Stimulated activated CD8-positive, alpha-beta memory T cell treated with anti-CD3 and anti-CD28 coated beads, Interleukin-4, amount 100 ng/mL, for 1 hour (primary cell): ENCODE measurements at places on chromosomes 7 and 10.

DNA sequence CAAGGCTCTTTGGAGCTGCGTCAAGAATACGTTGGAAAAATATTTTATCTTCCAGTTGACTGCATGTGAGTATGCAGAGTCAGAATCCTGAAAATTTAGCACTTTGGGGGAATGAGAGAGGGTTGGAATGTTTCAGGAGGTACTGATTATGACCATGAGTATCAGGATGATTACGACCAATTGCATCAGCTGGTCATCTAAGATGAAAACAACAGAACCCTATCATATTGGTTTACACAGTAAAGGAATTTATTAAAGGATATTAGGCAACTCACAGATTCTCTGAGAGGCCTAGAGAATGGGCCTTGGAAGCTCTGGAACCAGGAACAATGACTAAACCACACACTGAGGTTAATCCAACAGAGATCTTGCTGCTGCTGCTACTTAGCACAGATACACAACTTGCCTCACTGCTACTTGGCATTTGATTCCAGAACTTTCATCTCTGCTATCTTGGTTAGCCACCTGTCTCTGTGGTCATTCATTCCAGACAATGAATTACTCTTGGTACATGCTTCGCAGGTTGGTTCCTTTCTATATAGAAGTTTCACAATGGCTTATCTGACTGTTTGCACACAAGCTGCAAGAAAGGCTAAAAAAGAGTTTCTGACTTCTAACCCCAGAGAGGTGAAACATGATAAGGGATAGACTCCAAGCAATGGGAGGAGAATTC lies 68.0 kb upstream of the CTTNBP2 start:
- no peak for DNase-seq

- DNase-seq = no peak
Observed at GRCh38 chr7:151426441-151426903, 13.5 kb downstream of the CRYGN start.

DNA sequence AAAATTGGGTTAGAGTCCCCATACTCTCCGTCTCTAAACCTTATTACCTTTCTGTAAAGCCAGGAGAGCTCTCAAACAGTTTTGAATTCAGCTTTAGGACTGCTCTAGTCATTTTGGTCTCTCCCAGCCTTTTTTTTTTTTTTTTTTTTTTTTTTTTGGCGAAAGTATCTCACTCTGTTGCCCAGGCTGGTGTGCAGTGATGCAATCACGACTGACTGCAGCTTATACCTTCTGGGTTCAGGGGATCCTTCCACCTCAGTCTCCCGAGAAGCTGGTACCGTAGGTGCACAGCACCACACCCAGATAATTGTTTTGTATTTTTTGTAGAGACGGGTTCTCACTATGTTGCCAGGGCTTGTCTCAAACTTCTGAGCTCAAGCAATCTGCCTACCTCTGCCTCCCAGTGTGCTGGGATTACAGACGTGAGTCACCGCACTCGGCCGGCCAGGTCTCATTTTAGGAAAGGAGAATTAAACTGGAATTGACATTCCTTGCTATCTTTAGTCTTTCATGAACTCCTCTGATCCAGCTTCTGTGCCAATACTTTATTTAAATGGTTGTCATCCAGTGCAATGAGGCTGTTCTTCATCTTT lies 31.4 kb upstream of the RSU1 start:
- no peak for DNase-seq

GRCh38 chr7:77328669-77329068 lies 87.5 kb downstream of the GSAP start:
- no peak for DNase-seq

DNA sequence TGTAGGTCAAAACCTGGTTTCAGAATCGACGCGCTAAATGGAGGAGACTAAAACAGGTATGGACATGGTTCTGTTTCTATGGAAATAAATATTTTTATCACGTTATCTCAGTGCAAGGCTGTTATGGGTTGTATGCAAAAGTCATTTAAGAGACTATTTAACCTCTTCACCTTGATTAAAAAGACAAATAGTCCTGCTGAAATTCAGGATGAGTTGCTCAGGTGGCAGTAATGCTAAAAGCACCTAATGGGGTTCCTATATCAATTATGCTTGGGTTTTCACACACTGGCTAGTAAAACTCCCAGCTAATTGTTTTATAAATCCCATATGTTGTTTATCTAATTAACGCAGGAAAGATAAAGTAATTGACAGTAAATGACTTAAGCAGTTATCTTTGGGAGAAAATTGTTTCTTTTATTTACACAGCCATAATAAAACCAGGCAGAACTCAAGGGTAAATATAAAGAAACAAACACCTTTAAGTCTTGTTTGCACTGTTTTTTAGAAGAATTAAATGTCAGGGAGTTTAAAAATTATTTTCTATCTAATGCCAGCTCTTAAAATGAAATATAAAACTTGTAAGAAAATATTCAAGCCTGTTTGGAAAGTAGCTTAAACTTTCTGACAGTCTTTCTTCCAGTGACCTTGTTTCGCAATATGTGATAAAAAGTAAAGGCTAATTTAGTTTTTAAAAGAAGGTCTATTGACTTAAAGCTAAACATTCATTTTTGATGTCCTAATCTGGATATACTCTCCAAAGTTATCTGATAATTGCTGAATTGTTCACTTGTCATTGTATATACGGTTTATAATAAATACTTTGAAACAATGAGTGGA lies 3.2 kb downstream of the HHEX start:
- DNase-seq = no peak

GRCh38 chr7:34612661-34613060 lies 45.4 kb upstream of the NPSR1 start:
- DNase-seq = no peak

- DNase-seq = no peak
Observed at GRCh38 chr7:23471106-23471859, 992 bp upstream of the IGF2BP3 start.

GRCh38 chr10:2077231-2077630 lies 339.9 kb upstream of the ADARB2 start:
- DNase-seq = no peak

DNA sequence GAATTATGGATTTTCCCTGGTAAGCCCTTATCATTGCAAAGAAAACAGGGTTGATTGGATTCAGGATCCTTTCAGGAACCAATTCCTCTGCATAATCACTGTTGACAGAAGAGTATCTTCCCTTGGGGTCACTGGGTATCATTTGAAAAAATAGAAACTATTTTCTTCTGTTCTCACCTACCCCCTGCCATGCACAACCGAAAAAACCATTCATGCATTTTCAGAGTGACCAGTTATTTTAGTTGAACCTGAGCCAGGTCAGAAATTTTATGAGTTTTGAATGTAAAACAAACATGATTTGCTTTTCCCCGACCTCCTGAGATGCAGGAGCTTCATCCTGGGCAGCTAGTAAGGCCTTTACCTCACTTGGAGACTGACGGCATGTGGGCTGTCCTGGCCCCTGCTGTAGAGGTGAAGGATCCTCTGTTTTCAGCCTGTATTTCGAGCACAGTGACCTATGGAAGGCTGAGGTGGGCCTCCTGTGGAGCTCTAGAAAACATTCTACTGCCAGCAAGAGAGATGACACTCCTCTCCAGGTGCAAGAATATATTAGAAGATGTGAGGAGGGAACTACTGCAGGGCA lies 30.1 kb downstream of the TMEM178B start:
- DNase-seq = no peak

GRCh38 chr10:62830679-62831078 lies 14.5 kb upstream of the EGR2 start:
- DNase-seq = no peak

- DNase-seq = peak; percentile 10
Observed at GRCh38 chr7:5997210-5997808, 11.5 kb downstream of the PMS2 start.

GRCh38 chr7:151628846-151629604 lies 109.3 kb upstream of the RHEB start:
- DNase-seq = no peak

- no peak for DNase-seq
Observed at GRCh38 chr7:265998-266850, 23.7 kb upstream of the FOXL3 start.

- no peak for DNase-seq
Observed at GRCh38 chr7:6274743-6275142, 2.3 kb upstream of the CYTH3 start.

DNA sequence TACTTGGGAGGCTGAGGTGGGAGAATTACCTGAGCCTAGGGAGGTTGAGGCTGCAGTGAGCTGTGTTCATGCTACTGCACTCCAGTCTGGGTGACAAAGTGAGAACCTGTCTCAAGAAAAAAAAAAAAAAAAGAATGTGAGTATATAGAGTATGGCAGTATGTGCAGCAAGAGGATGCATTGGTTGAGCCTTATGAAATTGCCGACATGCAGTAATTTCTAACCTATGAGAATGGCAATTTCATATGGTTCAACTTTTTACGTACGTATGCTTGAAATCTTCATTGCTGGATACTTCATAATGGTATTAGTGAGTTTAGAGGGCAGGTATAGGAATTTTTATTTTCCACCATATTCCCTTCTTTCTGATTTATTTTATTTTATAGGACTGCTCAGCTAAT lies 4.6 kb upstream of the FAM133B start:
- DNase-seq = no peak

- no peak for DNase-seq
Observed at GRCh38 chr10:108469940-108470339, 1305.4 kb upstream of the SORCS1 start.

GRCh38 chr7:127474457-127474856 lies 81.9 kb upstream of the ZNF800 start:
- no peak for DNase-seq

- no peak for DNase-seq
Observed at GRCh38 chr7:43764039-43764761, 5.7 kb downstream of the BLVRA start.

GRCh38 chr10:116974456-116975005 lies 30.5 kb downstream of the SHTN1 start:
- no peak for DNase-seq

- DNase-seq = no peak
Observed at GRCh38 chr10:76297780-76298281, 866.4 kb downstream of the LRMDA start.

- DNase-seq = no peak
Observed at GRCh38 chr7:78057571-78057970, 259.0 kb downstream of the PHTF2 start.

GRCh38 chr10:79321951-79322350 lies 25.3 kb upstream of the PPIF start:
- DNase-seq = no peak

DNA sequence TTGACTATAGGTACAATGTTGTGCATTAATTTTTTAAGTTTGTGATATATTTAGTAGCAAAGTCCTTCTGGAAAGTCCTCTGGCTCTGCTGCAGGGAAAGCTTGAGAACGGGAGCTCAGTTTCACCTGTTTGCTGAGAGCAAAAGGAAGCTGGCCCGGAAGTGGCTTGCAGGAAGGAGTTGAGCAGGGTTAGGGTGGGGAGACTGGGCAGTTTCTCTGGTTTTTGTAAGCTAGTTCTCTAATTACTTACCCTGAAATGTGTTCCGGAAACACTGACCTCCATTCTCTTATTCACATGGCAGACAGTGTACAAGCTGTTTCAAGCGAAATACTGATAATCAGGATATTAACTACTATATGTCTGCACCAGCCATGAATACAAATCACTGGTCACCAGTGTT lies 22.3 kb downstream of the MAP3K8 start:
- no peak for DNase-seq

DNA sequence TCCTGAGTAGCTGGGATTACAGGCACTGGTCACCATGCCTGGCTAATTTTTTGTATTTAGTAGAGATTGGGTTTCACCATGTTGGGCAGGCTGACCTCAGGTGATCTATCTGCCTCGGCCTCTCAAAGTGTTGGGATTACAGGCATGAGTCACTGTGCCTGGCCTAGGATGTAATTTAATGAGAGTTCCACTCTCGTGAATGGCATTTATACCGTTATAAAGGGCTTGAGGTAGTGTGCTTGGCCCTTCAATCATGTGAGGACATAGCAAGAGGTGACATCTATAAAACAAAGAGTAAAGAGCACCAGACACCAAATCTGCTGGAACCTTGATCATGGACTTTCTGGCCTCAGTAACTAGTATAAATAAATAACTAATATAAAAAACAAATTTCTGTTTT lies 93.5 kb upstream of the PPP1R9A start:
- DNase-seq = no peak

- DNase-seq = no peak
Observed at GRCh38 chr7:69182596-69183467, 415.4 kb upstream of the AUTS2 start.

DNA sequence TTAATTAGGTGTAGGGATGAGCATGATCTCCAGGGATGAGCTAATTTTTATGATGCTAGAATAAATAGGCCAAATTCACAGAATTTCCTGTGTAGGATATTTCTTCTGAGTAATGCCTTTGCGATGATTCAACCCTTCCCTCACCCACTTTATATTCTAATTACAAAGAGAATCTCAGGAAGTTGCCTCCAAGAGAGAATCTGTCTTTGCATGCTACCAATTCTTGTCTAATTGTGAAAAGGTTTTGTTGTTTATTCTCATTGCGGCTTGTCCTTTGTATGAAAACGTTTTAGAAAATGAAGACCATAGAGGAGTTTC lies 6.3 kb downstream of the C7orf57 start:
- DNase-seq = no peak

DNA sequence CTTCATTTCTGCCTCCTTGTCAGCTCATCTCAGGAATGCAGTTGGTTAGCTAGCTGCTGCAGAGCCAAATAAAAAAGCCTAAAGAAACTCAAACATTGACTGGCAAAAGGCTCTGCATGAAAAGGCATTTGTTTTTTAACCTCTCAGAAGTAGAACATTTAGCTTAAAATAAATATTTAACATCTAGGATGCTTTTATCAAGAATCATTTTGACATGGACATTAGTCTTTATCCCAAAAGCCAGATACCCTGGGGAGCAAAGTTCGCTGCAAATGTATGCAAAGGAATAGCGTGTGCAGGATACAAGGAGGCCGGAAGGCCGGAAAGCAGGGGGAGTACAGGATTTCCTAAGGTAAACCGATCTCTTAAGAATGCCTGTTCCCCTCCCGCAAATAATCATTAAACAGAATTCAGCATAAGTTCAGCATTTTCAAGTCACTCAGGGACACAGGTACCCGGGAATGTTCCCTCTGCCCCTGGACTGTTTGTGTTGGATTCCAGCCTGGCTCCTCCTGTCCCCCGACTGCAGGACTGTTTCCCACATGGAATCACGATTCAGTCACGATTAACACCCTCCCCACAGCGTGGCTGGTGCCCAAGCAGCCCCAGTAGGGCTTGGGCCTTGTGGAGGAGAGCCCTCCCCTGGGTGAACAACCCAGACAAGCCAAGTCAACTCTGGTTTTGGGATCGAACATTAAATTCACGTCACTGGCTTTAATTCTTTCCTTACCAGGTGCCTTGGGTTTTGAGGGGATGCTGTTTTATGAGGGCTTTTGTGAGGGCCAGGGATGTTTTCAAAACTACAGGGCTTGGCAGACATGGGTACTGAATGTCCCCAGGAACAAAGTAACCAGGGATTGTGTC lies 97.8 kb downstream of the HIPK2 start:
- DNase-seq = no peak

- DNase-seq = no peak
Observed at GRCh38 chr10:102413806-102414561, 4.6 kb downstream of the PSD start.

DNA sequence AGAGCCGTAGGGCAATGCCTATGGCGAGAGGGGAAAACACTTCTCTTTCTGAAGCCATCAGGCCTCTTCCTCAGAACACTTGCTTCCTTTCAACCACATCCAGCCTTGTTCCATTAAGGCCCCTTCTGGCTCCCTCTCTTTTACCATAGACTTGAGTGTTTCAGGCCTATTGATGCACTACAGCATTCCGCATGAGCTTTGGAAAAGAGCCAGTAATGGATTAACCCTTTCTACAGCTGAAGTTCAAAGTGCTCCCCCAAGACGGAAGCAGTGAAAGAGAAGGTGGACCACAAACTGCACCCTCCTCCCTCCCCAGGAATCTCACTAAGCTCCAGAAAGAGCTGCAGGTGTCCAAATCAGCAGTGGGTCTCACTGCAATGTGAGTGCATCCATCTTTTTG lies 102.7 kb upstream of the C7orf33 start:
- DNase-seq = no peak
